MG63 (cell line): ENCODE measurements at places on chromosomes 2 and 18. TPM values are rescaled to one million over a fixed set of nuclear protein-coding genes. Genes with fewer than 3 reads are reported as not detected.

The PTMA gene
- 1,493 and 1,533 TPM in 2 replicates for total RNA-seq

The CXCR1 gene
- total RNA-seq: not detected in 2 replicates

The CD8B2 gene
- total RNA-seq: not detected in 2 replicates

The CRYBA2 gene
- total RNA-seq: not detected in 2 replicates

The MYO1B gene
- 95.6 and 123 TPM in 2 replicates for total RNA-seq

The ADAM17 gene
- 9.0 and 9.9 TPM in 2 replicates for total RNA-seq

The CERKL gene
- total RNA-seq: not detected in 2 replicates

The UGT1A5 gene
- not detected in 2 replicates for total RNA-seq

The ITM2C gene
- total RNA-seq: 31.2 and 37.1 TPM in 2 replicates

The PTCD3 gene
- 50.6 and 78.4 TPM in 2 replicates for total RNA-seq

The PAX8 gene
- 0.46 and 0.69 TPM in 2 replicates for total RNA-seq

The IL1A gene
- 2.1 TPM in 1 of 2 replicates, not detected in the other for total RNA-seq

The GPR155 gene
- 3.0 and 23.3 TPM in 2 replicates for total RNA-seq

The ANKRD30BL gene
- total RNA-seq: not detected in 2 replicates

The PNKD gene
- total RNA-seq: 21.5 and 40.8 TPM in 2 replicates

The CCL20 gene
- total RNA-seq: 1.5 TPM in 1 of 2 replicates, not detected in the other

The PPP1R1C gene
- 0.07 and 0.53 TPM in 2 replicates for total RNA-seq

The AKAIN1 gene
- not detected in 2 replicates for total RNA-seq

The MAP2 gene
- total RNA-seq: 0.43 TPM in 1 of 2 replicates, not detected in the other

The RTP5 gene
- total RNA-seq: not detected in 2 replicates

The ZNF2 gene
- total RNA-seq: 3.3 and 4.2 TPM in 2 replicates

The TBR1 gene
- not detected in 2 replicates for total RNA-seq

The SH3BP4 gene
- 34.2 and 39.5 TPM in 2 replicates for total RNA-seq
